ENCODE measurements at places on chromosomes 3 and 15.

DNA sequence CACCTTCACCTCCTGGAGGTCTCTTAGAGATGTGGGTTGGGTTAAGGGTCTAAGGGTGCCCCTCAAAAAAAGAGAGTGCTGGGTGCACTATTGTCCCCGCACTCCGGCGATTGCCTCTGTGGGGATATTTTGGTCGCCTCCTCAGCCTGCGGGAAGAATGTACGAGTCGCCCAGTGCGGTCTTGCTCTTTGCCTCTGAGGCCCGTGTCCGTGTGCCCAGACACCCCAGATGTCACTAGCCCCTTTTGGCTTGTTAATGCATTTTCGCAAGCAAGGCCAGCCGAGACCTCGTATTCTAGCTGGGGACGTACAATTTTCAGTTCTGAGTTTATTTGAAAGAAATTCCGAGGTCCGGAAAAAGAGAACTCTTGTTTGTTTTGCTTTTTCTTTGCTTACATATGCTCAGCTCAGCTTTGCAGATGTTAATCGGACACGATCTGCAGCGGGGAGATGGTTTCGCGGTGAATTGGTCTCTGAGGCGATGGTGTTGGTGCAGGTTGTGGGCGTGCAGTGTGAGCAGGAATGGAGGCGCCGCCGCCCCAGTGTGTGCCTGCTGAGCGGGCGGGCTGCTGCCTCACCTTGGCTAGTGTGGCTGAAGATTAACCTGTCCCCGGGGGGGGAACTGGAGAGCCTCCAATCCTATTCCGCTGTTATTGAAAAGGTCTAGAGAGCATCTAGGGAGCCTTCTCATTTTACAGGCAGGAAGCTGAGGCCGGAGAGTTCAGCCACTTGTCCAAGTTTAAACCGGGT is 1.4 kb downstream of the ST6GAL1 start:
- peak; percentile 63 for DNase-seq

DNA sequence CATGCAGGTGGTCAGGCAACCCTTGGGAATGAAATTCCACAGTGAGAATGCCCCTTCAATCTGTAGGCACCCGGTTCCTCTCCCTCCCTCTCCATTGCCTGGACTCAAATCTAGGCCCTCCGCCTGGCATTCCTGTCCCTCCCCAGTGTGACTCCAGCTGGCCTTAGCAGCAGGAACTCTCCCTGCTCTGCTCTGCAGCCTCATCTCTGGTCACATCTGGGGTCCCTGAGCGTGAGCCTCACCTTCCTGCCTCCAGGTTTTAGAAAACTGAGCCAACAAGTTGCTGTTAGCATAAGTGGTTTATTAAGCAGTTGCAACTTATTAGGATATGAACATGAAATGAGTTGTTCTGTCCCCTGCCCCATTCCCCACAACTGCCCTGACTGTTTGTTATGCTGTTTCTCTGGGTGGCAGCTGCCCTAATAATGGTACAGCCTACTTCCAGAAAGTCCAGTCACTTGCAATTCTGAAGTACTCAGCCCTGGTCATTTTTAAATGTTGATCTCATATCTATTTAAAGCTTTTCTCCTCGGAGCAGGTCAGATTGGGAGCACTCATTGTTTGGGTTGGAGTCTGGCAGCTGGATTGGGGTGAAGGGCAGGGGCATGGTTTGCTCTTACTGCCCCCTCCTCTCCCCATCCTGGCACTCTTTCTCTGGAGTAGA is 63.0 kb upstream of the ANKRD34C start:
- DNase-seq = no peak

- DNase-seq = peak; percentile 63
These were observed 123.7 kb downstream of the RBPMS2 start for GRCh38 chr15:64651601-64652191.

DNA sequence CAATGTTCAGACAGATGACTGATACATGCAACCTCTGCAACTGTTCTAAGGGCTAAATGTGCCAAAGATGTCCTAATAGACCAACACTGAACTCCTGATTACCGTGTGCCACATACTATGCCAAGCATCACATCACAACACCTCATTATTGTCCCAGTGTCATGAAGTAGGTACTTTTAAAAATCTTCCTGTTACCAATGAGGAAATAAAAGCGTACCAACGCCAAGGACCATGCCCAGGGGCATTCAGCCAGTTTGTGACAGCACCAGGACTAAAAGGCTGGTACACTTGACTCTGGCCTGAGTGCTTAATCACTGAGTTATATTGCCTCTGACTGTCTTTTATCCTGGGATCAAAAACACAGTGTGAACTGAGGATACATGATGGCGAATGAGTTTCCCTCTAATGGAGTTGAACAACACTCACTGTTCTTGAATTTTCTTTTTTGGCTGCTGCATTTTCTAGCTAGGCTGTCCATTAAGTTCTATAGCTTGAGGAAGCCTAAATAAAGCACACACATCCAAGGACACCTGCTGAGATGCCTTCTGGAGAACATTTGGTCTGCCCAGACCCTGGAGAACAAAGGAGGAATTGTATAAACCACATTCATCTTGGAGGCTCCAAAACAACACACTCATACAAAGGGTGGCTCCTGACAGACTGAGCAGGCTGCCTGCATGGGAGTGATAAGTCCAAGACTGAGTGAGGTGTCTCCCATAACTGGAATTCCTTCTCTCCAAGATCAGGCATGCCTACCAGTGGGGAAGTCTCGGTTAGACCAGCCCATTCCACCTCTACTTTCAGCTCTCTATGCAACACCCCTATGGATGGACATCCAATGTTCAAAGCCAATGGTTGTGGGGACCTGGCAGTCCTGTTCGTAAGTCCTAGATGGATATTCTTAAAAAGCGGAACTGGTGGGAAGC is 126.7 kb upstream of the PRICKLE2 start:
- DNase-seq = peak; percentile 47

GRCh38 chr3:130974201-130974600 is 52.4 kb downstream of the ASTE1 start:
- no peak for DNase-seq

- no peak for DNase-seq
These were observed 291.9 kb upstream of the NR2F2 start for GRCh38 chr15:96038650-96039049.

GRCh38 chr15:59199626-59200465 is 6.8 kb upstream of the LDHAL6B start:
- peak; percentile 70 for DNase-seq

GRCh38 chr3:25663869-25664811 is 567 bp downstream of the TOP2B start:
- peak; percentile 46 for DNase-seq

- DNase-seq = no peak
These were observed 98.4 kb downstream of the TMEM266 start for GRCh38 chr15:76158226-76158625.

GRCh38 chr3:124832782-124833709 is 54.1 kb downstream of the ITGB5 start:
- DNase-seq = peak; percentile 72

DNA sequence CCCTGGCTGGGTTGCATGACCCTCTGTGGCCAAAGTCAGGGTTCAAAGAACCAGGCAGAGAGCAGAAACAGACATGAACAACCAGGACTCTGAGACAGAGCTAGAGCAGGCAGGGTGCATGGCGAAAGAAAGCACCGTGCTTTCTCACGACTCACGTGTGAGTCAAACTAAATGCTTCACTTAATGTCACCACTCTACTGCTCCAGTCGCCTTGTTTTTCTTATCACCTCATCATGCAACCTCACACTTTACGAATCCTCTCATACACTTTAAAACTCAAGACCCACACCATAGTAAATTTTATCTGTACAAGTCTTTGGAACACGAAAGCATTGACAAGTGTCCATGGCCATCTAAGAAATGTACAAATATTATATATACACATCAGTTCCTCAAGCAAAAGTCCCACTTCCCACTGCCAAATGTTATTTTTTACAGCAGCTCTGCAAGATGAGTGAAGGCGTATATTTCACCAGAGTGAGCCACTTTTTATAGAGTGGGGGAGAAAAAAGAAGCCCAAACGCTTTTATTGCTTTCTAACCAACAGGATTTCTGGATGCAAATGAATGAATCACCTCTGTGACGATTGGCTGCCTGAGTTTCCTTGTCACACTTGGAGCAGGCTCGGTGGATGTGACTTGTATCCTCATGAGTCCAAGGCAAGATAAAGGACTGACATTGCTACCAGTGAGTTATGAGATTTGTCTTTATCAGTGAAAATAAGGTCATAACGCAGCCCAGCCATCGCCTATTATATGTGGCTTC is 16.0 kb upstream of the MEGF11 start:
- peak; percentile 50 for DNase-seq

DNA sequence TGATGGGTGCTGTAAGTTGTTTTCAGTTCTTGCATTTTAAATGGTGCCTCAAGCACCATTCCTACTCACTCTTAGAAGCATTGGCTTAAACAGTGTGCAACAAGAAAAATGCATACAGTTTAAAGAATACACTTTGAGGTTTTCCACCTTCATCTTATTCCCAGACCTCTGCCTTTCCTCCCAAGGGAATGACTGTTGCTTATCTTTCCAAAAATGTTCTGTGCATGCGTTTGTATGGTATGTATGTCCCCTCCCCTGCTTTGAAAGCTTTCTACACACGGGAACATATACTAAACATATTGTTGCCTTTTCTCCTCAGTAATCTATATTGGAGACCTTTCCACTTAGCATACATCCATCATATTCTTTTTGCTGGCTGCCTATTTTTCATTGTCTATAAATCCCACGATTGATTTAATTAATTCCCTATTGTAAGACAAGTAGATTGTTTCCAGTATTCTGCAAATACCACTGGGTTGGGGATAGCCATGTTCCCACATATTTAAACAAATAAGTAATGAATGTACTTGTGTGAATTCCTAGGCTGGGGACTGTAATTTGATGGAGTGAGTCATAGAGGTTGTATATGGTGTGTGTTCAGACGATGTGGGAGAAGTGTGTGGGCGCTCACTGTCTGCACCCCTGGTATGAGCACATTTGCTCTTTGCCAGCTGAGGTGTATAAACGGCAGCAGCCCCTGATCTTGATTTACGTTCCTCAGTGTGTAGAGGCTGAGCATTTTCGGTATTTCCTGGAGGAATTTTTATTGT is 5.8 kb downstream of the TRAK1 start:
- DNase-seq = no peak

- no peak for DNase-seq
These were observed 1.1 kb downstream of the DNAJB11 start for GRCh38 chr3:186571644-186572013.

- DNase-seq = no peak
These were observed 4.0 kb downstream of the TRIM71 start for GRCh38 chr3:32821686-32822296.

GRCh38 chr3:128844502-128844901 is 34.9 kb upstream of the ACAD9 start:
- DNase-seq = no peak

GRCh38 chr15:60255390-60255789 is 142.4 kb downstream of the ANXA2 start:
- DNase-seq = peak; percentile 20

DNA sequence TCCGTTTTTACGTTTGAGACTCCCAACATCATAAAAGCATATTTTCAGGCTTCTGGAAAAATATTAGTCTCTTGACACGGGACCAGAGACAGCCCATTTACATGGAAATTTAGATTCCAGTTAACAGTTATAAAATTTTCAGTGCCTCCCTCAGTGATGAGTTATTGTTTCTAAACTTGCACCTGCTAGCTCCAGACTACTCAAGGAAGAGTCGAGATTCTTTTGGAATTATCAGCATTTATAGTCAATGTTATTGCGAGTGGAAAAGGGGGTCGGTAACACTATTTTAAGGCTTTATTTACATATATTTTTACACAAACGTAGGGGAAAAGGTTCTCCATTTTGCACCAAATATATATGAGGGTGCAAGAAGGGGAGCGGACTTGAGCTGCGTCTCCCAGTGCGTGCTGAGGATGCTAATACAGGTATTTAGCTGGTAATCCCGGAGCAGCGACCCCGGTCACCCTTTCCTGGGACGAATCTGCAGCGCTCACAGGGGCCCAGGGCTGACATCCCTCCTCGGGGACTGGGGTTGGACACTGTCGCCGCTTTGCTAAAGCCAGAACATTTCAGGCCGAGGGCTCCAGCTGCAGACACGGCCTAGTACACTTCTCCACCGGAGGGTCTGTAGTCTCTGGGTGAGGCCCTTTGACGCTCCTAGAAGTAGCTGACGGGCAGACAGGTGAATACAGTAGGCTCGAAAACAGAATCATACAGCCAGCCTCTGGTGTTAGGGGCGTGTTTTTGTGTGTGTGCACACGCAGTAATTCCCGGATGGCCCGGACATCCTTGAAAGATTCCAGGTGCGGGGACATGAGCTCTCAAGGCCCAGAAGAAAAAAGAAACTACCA is 729 bp upstream of the ZBTB11 start:
- DNase-seq = no peak

DNA sequence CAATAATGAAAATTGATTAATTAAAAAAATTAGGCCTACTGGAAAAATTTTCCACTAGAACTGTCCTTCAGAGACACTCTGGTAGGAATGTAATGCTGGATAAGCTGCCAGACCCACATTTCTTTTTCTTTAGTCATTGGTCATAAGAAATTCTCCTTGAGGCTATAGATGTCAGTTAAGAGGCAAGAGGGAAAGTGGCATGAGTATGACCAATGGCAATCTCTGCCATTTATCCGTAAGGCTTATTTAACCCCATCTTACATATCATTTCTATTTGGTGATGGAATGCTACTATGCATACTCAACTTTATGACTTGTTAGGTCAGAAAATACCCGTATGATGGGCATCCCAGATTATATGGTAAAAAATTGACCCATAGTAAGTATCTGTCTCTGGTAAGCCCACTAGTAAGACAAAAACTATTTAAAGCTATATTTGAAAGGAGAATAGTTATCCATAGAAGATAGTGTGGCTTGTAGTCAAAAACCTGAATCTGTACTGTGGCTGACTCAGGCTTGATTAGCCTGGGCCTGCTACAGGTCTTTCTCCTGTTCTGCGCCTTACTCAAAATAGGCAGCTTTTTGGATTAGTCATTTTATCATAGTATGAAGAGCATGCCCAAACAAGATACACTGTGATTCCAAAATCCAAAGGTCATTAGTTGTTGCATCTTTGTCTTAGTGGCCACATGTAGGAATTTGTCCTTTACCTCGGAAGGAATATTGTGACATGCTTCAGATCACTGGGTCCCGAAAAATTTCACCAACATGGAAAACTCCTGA is 314.7 kb downstream of the PYDC2 start:
- no peak for DNase-seq

DNA sequence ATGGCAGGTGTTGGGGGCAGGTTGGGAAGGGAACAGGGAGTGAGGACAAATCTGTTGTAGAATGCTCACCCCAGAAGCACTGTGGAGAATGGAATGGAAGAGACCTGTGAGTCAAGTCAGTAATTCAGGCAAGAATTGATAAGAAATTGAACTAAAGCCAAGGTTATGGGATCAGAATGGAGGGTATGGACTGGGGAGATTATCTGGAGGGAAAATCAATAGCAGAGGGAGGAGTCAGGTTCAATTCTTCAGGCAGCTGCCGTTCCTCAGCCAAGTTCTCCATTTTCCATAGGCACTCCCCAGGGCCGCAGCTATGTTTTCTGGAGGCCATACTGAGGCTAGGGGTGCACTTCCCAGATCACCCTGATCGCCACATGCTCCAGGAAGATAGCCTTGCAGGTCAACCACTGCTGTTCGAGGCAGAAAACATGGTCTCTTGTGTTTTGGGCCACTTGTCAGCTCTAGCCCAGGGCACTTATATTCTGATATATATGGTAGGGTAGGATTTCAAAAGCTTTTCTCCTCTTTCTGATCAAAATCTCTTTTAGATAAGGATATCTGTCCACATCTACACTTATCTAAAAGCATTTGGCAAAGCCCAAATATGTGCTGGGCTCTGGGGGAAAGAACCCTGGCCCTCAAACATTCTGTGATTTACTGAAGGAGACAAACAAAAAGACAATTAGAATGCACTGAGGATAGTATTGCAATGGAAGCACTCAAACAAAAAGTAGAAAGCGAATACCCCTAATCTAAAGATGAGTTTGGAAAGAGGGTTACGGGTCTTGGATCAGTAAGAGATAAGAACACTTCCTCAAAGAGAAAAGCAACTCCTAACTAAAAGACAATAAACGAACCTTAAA is 92.3 kb downstream of the TMEM212 start:
- peak; percentile 56 for DNase-seq
